ENCODE measurements at places on chromosomes 1 and 21.

GRCh38 chr1:100130552-100131077 is 2.1 kb downstream of the SASS6 start:
- no peak for DNase-seq

DNA sequence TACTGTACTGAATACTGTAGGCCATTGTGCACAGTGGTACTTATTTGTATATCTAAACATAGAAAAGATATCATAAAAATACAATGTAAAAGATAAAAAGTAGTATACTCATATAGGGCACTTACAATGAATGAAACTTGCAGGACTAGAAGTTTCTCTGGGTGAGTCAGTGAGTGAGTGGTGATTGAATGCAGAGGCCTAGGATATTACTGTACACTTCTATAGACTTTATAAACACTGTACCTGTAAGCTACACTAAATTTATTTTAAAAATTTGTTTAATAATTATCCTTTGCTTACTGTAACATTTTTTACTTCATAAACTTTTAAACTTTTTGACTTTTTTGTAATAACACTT is 82.5 kb downstream of the FGGY start:
- DNase-seq = no peak

DNA sequence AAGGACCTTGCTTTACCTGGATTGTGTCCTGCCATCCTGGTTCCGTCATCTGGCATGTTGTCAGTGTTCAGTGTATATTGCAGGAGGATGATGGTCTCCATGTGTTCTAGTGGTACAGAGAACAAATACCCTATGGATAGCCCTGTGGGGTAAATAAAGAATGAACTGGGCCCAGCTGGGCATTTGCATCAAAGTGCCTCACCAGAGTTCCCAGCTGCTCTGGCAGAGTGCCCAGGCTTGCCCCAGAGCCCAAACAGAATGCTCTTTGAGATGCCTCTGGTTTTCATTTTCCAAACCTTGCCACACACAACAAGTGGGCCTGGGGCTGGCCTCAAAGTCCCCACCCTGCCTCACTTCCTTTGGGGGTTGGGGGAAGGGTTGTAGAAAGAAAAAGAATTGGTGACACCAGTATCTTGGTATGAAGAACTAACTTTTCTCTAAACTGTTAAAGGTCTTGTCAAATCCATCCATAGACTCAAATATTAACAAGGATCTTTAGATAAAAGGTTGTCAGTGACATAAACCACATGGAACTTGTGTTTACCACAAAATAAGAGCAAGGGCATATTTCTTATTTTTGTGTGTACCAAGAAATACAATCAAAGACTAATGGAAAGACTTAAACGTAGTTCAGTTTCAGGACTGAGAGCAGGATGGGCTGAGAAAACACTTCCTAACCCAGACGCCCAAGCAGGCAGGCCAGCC is 82.2 kb downstream of the LMO4 start:
- no peak for DNase-seq

GRCh38 chr1:242002072-242002471 is 3.2 kb upstream of the MAP1LC3C start:
- no peak for DNase-seq

- no peak for DNase-seq
These were observed 105.9 kb upstream of the KCNK2 start for GRCh38 chr1:214976665-214977064.

GRCh38 chr1:17274186-17275170 is 25.6 kb downstream of the PADI3 start:
- DNase-seq = no peak

- peak; percentile 9 for DNase-seq
These were observed 73.8 kb downstream of the MTR start for GRCh38 chr1:236868625-236869467.

DNA sequence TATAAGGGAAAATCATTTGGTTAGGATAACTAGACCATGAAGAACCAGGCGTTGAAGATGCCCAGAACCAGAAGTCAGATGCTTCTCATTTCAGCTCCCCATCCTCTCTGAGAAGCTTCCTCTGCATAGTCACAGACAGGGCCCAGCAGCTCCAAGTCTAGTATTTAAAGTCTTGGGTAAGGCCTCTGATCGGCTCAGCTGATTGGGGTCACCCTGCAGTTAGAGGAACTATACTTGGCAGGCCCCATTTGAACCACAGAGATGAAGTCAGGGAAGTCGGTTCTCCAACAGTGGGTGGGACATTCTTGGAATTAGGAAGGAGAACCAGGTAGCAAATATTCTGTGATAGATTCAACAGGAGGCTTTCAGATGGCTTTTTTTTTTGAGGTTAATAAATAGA is 48.3 kb downstream of the SLC22A15 start:
- DNase-seq = no peak

DNA sequence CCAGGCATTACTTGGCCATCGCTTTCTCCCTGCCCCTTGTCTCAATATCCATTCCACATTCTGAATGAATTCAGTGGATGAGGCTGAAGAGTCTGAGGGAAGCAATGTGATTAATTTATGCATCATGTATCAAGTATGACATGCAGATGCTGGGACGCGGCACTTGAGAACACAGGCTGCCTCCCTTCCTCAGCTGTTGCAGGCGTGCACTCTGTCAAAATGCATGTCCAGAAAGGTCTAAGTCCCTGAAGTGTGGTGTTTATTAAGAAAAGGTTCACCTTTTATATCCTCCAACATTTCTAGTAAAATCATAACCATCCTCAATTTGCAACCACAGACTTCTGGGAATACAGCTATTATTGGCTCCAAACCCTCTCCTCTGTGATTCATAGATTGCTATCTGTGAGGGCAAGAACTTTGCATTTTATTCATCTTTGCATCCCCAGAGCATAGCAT is 22.6 kb upstream of the RAB3GAP2 start:
- no peak for DNase-seq

GRCh38 chr1:42618866-42619265 is 39.4 kb upstream of the PPIH start:
- no peak for DNase-seq

- no peak for DNase-seq
These were observed 51.9 kb downstream of the GLUL start for GRCh38 chr1:182339684-182340083.

DNA sequence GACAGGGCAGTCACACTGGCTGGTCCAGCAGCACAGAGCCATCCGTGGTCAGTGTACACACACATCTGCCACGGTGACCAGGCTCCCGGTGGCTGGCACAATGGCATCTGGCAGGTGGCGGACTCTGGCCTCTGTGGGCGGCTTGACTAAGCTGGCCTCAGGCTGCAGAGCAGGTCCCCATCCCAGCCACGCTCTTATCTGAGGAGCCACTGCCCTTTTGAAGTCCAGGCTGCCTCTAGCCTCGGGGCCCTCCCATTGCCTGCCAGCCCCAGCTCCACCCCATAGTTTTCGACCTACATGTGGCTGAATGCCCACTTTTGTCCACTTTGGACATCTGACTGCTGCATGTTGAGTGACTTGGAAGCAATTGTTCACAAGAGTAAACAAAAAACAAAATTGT is 29.9 kb upstream of the EDN2 start:
- no peak for DNase-seq

- DNase-seq = no peak
These were observed 14.1 kb downstream of the F5 start for GRCh38 chr1:169572187-169572586.

DNA sequence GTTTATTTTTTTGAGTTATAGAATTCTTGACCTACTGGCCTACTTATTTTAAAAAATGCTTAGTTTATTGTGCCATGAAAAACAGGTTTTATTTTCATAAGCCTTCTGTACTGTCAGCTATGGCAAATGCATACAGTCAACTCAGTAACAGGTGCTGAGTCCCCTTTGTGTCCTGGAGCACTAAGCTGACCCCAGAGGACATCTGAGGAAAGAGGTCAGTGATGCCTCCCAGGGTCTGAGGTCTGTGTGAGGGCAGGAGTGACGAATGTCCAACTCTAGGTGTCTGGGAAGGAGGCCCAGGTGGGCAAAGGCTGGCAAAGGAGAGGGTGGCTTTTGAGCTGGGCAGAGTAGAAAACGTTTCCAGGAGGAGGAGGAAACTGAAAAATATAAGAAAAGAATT is 7.8 kb upstream of the TMEM201 start:
- DNase-seq = no peak

DNA sequence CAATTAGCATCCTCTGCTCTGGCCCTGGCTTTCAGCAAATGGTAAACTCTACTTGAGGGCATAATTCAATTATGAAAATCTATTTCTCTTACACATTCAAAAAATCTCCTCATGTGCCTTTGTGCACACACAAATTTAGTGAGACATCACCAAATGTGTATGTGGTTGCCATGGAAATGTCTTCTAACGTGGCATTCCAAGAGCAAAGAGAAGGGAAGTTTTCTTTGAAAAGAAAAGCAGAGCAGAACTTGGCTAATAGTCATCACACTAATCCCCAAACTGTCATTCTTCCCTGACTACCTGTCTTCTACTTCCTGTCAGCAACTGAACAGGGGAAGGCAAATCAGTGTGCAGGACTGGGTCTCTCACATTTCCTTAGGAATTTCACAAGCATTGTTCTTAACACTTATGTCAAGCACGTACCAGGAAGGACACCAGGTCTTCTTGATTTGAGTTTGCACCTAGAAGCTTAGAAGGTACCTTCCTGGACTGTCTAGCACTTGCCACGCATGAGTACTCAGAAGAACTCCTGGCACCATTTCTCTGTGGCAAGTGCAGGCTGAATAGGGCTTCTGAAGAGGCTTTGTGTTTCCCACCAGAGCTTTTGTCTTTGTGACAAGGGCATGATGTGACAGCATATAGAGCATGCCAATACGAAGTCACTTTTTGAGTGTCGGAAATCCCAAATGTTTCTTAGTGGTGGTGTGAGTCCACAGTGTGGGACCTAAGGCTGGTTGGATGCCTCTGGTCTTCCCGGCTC is 32.3 kb downstream of the MAN1C1 start:
- no peak for DNase-seq

DNA sequence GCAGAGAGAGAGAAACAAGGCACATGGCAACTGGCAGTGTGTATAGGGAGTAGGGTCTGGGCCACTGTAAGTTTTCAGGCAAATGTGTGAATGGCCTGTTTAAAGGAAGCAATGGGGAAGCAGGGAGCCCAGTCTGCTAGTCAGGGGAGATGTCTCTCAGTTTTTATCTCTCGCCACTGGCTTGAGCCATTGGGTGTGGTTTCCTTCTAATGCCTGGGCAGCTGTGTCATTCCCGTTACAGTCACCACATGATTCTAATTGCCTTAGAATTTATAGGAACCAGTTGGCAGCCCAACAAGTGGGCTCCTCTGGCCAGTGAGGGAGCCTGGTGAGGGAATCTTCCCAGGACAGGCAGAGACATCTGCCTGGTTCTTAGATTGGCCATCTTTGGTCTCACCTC is 182.4 kb downstream of the DISC1 start:
- no peak for DNase-seq

GRCh38 chr21:43208561-43209332 is 39.9 kb downstream of the CRYAA start:
- no peak for DNase-seq

DNA sequence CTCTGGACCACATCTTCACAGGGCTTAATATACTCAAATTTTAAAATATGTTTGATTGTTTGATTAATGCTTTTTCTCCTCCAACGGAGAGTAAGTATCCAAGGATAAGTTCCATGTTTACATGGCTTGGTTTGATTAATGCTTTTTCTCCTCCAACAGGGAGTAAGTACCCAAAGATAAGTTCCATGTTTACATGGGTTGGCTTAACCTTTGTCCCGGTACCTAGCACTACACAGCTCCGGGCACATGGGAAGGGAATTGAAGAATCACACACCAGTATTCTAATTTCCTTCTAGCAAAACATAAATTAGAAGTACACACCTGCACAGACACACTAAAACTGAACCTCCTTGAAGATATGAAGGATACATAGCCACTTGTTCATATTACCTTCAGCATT is 77.5 kb downstream of the ARID4B start:
- DNase-seq = no peak

GRCh38 chr1:37244815-37245214 is 210.5 kb upstream of the GRIK3 start:
- no peak for DNase-seq

DNA sequence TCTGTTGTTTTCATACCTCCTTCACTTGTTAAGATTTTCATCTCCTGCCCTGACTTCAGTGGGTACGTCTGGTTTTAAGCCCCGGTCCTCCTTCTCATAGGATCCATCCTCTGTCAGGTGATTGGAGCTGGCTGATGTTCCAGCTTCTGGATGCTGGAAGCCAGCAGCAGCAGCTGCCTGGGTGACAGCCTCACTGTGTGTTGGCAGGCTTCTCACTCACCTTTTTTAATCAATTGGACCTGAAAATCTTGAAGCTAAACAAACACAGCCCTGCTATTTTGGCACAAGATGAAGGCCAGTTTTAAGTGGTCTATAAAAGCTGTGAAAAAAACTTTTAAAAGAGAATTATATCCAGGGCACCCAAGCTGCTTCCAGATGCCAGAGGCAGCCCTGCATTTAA is 181.0 kb downstream of the DISC1 start:
- no peak for DNase-seq

DNA sequence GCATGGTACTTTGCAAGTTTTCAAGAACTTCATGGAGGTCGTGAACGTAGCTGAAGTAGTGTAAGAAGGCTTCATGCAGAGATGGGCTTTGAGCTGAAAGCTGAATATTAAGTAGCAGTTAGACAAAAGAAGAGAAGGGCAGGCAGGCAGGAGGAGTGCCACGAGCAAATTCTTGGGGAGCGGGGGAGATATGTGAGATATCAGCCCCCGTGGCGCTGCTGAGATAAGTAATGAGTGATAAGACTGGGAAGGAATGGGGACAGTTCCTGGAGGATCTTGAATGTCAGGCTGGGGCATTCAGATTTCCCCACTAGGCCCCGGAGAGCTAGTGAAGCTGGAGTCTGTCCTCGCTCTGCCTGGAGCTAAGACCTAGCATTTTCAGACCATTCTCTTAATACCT is 27.9 kb upstream of the KIRREL1 start:
- DNase-seq = no peak

- no peak for DNase-seq
These were observed 42.8 kb downstream of the SMG7 start for GRCh38 chr1:183515002-183515689.

- DNase-seq = no peak
These were observed 226.5 kb upstream of the CAMK1G start for GRCh38 chr1:209356976-209357377.

- no peak for DNase-seq
These were observed 32.2 kb downstream of the SIPA1L2 start for GRCh38 chr1:232597721-232598120.

DNA sequence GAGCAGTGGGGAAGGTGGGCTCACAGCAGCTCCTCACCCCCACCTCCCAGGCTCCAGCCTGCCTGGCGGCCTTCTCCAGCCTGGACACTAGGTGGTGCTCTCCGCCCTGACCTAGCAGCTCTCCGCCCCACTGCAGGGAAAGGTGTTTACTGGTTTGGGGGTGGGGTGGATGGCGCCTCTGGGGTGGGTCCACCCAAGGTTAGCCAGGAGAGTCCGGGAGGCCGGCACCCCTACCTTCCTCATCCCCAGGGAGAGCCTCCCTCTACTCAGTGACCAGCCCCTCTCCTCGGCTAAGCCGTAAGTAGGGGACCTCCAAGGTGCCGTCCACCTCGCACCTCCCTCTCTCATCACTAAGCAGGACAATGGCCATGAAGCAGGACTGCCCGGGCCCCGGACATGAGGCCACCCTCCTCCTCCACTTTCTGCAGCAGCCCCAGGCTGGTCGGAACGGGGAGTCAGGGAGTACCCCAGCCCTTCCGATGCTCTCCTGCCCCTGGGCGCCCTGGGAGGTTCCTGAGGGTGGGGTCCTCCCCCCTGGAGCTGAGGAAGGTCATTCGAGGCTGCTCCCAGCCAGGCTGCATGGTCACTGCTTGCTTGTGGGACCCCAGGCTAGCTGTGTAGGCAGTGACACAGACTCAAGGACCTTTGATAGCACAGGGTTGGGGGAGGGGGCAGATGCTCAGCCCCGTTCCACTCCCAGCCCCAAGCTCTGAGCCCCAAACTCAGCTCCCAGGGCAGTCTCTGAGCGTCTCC is 101.4 kb upstream of the VAMP3 start:
- DNase-seq = peak; percentile 54

All from activated CD4-positive, alpha-beta T cell treated with anti-CD3 and anti-CD28 coated beads for 4 hours (primary cell).